Astrocyte of the hippocampus (primary cell): ENCODE measurements at places on chromosomes 12 and 14.

- DNase-seq = no peak
Measured at GRCh38 chr12:93225094-93225493, 152.6 kb upstream of the NUDT4 start.

DNA sequence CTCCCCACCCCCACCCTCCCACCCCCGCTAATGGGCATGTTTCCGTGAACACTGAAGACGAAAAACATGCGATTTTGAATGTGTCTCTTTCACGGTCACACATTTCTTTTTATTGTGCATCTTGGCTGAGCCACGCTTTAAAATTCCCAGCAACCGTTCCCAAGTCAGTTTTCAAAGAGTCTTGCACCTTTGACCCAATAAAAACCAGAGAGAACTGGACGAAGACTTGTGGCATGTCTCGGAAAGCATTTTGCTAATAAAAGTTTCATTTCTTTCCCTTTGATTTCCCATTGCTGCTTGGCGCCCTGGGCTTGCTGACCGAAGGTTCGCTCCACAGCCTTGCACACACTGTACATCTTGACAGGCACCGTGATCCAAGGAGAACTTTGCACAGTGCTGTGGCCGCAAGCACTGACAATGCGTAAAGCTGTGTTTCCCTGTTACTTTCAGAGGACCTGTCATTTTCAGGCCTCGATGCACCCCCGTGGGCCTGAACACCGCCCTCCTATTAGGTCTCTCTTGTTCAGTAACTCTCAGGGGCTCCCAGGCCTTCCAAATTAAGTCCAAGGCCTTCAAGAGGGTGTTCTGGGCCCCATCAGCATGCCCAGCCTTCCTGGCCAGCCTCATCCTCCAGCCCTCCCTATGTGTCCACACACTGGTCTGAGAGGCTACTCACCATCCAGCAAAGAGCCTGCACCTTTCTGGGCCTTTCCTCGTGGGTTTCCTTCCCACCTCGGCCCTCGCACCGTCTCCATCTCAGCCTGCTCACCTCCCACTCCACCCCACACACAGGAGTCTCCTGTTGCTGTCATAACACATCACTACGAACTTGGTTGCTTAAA, 63.4 kb upstream of the DIO3 start:
- DNase-seq = no peak

- no peak for DNase-seq
Measured at GRCh38 chr12:111150360-111150759, 218.5 kb downstream of the PHETA1 start.

DNA sequence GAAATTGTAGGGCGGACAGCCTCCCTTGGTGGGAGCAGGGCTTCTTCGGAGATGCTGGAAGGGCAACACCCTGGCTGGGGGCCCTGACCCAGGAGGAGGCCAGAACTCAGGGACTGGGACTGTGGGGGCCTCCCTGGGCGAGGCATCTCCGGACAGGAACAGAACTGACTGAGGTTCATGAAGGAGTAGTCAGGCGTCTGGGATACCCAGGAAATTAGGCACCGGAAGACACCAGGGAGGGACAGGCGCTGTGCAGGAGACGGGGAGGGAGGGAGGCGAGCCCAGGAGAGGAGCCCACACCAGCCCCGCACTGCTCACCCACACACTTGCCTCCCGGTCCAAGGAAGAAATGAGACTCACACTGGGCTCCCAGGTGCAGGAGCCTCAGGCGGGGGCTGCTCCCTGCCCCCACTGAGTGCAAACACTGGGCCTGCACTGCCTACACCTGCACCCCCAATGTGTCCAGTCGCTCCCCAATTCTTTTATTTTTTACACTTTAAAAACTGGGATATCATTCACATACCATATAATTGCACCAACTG, 262.6 kb upstream of the SFSWAP start:
- DNase-seq = no peak

- DNase-seq = no peak
Measured at GRCh38 chr12:56326126-56326525, 7.7 kb downstream of the PAN2 start.

DNA sequence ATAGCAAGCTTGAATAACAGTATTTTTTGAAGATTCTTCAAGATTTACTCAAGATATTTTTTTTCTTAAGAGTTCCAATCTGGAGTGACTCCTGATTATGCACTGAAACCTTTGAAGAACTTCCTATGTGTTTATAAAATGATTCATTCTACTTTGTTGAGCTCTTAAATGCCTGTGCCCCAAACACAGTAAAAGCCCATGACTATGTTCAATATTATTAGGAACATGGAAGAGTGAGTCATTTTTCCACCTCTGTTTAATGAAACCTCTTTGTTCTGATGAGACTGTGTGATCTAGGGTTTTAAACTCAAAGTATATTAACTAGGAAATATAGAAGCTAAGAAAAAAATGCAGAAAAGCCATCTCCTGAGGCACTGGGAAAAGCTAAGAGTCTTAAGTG, 415.0 kb upstream of the FBXO33 start:
- peak; percentile 46 for DNase-seq

GRCh38 chr12:13851828-13852227, 129.6 kb downstream of the GRIN2B start:
- no peak for DNase-seq

DNA sequence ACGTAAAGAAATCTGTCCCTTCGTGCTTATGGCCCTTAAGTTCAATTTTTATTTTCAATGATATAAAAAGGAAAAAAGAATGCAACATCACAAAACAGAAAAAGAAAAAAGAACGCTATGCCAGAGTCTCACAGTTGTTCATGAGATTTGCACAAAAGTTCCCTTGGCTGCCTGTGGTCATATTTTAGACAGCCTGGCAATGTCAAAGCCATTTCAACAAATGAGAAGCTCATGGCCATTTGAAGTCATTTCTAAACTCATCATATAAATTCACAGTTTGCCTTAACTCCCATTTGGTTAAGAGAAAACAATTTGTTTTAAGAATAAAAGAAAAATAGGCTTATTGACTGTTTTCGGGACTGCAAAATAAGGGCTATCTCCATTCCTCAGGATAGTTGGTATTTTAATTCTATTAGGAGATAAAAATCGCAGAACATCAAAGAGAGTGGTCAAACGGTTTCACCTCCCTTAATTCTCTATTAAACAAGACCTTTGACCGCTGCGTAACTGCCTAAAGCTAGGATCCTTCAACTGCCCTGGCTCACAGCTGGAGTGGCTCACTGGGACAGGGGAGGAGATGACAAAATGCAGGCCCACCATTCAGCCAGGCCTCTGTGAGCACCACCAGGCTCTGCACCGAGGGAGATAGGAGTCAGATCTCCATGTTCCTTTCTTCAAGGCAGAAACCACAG, 119.2 kb upstream of the DAAM1 start:
- DNase-seq = no peak

DNA sequence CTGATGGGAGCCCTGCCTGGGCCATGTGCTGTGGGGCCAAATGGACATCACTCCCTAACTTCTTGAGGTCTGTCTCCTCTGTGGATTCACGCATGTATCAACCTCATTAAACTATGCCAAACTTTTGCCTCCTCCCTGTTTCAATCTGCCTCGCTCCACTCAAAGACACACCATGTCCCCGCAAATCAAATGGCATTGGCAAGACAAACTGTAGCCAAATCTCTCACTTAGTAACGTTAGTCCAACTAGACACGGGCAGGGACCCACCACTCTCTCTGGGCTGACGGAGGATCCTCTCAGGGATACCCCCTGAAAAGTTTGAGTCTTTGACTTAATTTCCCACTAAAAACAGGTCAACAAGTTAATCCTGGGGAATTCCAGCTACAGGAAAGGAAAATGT, 8.0 kb downstream of the ZBTB39 start:
- DNase-seq = no peak

- DNase-seq = peak; percentile 30
Measured at GRCh38 chr14:42057111-42057510, 450.4 kb downstream of the LRFN5 start.

DNA sequence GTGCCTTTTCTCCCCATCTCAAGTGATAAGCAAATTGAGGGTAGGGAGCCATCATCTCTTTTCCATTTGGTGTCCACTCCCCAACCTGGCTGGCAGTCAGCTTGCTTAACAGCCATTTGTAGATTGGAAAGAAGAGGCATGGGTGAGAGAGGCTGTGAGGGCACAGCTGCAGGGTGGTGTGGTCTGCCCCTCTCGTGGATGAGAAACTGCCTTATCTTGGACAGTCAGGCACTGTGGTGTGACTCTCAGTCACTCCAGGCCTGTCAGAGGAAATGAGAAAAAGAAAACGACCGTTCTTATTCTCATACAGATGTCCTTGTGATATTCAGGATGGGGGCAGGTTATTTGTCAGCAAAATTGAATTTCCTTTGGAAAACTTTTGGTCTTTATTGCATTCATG, 65.1 kb upstream of the SRSF5 start:
- no peak for DNase-seq

DNA sequence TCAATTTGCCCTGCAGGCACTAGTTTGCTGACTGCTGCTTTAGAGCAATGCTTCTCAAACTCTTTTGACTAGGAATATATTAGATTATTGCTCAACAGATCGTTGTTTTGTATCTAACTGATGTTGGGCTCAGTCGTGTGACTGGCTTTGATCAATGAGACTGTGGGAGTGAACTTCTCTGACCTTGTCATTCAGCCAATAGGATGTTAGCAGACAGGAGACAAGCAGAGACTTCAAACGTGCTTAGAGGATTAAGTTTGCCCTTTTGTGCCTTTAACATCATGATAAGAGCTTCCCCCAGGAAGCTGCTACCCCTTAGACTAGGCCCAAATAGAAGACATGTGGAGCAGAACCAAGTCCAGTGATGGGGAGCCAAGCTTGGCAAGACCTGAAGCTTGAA, 76.7 kb upstream of the ELK3 start:
- no peak for DNase-seq

- DNase-seq = no peak
Measured at GRCh38 chr12:114697741-114698565, 14.0 kb upstream of the TBX3 start.

DNA sequence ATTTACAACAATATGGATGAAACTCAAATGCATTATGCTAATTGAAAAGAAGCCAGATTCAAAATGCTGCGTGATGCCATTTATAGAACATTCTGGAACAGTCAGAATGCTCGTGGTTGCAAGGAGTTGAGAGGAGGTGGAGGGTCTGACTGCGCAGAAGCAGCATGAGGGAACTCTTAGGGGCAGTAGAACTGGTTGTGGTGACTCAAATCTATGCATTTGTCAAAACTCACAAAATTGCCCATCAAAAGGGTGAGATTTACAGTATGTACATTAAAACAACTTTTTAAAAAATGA, 113.7 kb upstream of the PDZRN4 start:
- DNase-seq = no peak

DNA sequence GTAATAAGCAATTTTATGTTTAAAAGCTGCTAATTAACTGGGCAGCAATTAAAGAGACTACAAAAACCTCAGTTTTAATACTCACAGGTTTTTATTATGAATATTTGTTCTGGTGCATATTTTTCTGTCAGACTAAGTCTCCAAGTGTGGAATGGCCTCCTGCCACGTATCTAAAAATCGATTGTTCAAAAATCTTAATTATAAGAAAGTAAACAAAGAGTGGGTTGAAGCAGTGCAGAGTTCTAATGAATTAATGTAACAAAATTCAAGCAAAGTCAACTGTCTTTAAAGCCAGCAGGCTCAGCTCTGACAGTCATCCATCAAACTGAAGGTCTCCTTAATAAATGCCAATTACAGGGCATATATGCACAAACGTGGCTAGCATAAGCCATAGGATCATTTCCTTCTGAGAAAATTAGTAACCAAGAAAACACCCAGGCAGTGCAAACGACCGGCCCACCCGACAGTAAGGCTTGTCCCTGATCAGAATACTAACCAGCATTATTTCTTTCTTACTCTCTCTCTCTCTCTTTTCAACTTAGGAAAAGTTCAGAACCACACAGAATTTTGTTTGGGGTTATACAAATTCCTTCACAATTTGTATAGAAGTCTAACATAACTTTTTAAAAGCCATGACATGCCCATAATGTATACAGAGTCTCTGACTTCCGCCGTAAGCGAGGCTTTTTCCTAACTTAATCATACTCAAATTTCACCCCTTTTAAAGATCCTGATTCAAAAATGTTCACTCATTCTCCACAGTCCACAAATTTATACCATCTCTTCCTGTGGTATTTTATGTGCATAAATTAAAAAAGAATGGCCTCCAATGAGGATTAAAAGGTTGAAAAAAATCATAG, 83.8 kb downstream of the SLC25A21 start:
- DNase-seq = no peak

GRCh38 chr12:26702741-26703140, 130.3 kb downstream of the ITPR2 start:
- no peak for DNase-seq

GRCh38 chr12:86647800-86648199, 391.6 kb upstream of the MGAT4C start:
- DNase-seq = no peak

DNA sequence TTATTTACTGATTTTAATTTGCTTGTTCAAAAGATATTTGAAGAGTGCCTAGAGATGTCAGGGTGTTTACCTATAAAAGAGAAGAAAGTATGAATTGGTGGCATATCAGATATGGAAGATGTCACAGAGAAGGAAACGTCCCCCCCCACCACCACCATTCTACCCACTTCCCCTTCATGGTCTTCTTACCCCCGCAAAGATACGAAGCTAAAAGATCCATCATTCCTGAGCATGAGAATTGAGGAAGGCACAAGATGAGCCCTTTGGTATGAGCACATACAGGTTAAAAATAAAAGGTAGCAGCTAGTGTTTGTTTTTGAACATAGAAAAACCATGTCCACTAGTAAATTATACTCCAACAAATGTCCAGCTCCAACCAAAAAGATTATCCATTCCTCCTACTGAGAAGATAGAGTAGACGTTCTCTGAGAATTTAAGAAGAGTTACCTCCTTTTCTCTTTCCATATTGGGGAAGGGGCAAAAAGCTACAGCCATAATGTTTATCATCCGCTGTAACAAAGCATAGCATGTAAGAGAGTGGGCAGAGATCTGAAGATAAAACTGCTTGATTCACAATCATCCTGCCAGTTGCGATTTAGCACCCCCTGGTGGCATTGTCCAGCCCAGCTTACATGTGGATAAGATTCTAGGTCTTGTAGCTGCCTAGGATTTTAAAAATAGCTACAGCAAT, 29.1 kb downstream of the NFYB start:
- DNase-seq = peak; percentile 90

- no peak for DNase-seq
Measured at GRCh38 chr14:89936654-89937185, 17.8 kb downstream of the EFCAB11 start.

- DNase-seq = no peak
Measured at GRCh38 chr12:12807970-12808702, 5.0 kb upstream of the DDX47 start.

GRCh38 chr12:30930641-30931040, 4.1 kb downstream of the TSPAN11 start:
- no peak for DNase-seq

DNA sequence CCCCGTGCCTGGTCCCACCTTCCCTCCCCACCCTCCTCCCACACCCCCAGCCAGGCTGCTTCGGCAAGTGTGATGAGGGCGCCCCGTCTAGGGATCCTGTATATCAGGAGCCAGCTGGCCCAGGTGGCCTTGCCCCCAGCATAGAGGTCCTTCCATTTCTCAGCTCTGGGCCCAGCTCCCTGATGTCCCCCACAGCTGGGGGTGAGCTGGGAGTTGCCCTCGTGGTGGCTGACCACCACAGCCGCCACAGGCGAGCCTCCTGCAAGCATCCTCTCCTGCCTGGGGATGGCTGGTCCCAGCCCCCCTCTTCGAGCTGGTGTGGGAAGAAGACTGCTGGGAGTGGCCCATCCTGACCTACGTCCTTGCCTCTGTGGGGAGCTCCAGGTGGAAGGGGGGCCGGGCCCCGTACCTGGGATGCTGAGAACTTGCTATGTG, 7.4 kb downstream of the ASPG start:
- no peak for DNase-seq

GRCh38 chr12:131351319-131352028, 359.4 kb upstream of the SFSWAP start:
- no peak for DNase-seq
